ENCODE measurements at places on chromosomes 4 and X.

- DNase-seq = no peak
These were observed 26.7 kb upstream of the RBM47 start for GRCh38 chr4:40656201-40656863.

GRCh38 chr4:145679520-145679919 is 426 bp upstream of the C4orf51 start:
- DNase-seq = peak; percentile 77

GRCh38 chr4:175891851-175892250 is 79.8 kb upstream of the GPM6A start:
- DNase-seq = peak; percentile 28

DNA sequence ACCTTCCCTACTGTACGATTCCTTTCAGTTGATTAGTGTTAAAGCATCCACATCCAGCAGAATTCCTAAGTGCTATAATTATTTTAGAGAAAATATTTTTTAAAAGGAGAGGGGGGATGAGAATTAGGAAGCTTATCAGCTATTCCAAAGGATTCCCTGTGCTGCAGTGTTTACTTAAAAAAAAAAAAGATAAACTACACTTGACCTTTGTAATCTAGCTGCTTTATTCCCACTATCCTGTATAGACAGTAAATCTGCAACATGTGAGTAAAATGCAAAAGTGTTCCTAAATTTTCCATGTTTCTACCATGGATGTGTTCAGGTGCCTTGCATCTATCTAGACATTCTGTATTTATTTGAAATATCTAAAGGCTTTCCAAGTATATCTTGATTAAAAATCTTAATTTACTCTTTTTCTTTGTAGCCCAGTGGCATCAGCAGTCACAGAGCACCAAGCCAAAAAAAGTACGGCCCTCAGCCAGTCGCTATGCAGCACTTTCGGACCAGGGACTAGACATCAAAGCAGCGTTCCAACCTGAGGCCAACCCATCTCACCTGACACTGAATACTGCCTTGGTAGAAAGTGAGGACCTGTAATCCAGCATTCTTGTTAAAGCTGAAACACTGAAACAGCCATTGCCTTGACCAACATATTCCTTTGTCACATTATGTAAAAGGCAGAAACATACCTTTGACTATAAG is 84.1 kb downstream of the CBR4 start:
- no peak for DNase-seq

DNA sequence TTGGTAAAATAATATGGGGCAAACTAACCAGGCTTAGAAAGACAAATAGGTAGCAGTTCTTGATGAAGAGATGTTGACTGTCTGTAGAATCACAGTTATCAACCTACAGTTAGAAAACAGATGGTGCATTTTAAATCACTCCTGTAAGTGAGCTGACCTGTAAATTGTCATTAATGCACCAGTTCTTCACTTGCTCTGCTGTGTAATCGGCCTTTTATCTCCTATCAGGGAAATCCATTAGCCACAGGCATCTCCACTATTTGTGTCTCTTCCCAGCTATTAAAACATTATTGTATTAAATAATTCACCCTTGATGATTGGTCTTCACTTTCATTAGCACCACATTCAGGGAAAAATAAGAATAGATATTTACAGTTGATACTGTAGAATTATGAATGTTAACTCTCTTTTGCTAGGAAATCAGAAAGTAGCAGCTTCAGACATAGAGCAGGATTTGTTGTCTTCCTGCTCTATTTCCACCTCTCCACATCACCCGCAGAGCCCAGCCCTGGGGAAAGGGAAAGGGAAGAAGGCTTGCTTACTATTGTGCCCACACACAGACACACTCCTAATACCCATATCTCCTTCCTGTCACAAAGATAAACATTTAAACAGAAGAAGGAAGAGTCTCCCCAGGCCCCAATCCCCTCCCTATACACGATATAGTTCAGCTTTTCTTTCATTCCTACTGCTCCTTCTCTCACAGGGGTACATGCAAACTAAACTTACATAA is 97.1 kb downstream of the REELD1 start:
- peak; percentile 33 for DNase-seq

All from fibroblast of villous mesenchyme (primary cell).